ENCODE measurements at places on chromosomes 7 and 10. TPM values are rescaled to one million over a fixed set of nuclear protein-coding genes. Genes with fewer than 3 reads are reported as not detected.

The SLIT1 gene
- 0.41 TPM for total RNA-seq

The UCN3 gene
- 0.53 TPM for total RNA-seq

The LRRTM3 gene
- not detected for total RNA-seq

GRCh38 chr10:1256432-1256725, 200.2 kb downstream of the WDR37 start:
- DNase-seq: no peak

GRCh38 chr10:125662584-125662983, 20.4 kb downstream of the TEX36 start:
- no peak for DNase-seq

DNA sequence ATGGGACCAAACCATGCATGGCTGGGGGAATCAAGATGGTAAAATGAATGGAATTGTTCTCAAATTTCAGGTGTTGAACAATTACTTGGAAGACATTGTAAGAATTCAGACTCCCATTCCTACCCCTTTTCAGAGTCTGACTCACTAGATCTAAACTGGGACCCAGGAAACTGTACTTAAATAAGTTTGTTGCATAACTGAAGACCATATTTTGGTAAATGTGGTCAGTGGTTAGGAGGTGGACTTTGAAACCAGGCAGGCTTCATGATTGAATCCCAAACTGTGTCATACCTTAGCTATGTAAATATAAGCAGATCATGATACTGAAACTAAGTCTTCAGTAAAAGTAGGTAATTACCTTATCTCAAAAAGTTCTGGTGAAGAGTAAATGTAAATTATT, 41.7 kb downstream of the ZWINT start:
- DNase-seq: no peak

GRCh38 chr7:158802535-158803366, 26.6 kb downstream of the ESYT2 start:
- DNase-seq: no peak

DNA sequence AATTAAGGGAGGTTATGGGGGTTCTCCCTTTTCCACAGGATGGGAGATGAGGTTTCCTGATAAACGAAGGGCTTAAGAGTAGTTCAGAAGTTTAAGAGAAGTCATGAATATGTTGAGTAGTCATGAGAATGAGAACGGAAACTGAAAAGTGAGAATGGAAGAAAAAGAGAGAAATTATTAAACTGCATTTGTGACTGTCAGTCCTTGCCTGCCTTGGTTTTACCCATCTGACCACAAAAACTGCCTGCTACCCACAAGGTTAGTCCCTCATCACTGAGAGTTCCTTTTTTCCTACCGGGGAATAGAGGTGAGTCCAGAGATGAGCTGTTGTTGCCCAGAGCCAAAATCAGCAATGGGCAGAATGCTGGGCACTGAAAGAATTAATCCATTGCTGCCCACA, 174.1 kb upstream of the BET1 start:
- DNase-seq: no peak
